ENCODE measurements at places on chromosomes 5 and 9. TPM values are rescaled to one million over a fixed set of nuclear protein-coding genes. Genes with fewer than 3 reads are reported as not detected.

Gene ALDOB
- total RNA-seq, result under 0.01 TPM

Gene PCDHB3
- total RNA-seq, result 0.51 TPM

Gene HAND1
- not detected for total RNA-seq

Gene CDH9
- not detected for total RNA-seq

Gene RAD23B
- total RNA-seq, result 75.0 TPM

Gene NEURL1B
- total RNA-seq, result 26.0 TPM

Gene TRPM6
- 1.2 TPM for total RNA-seq

DNA sequence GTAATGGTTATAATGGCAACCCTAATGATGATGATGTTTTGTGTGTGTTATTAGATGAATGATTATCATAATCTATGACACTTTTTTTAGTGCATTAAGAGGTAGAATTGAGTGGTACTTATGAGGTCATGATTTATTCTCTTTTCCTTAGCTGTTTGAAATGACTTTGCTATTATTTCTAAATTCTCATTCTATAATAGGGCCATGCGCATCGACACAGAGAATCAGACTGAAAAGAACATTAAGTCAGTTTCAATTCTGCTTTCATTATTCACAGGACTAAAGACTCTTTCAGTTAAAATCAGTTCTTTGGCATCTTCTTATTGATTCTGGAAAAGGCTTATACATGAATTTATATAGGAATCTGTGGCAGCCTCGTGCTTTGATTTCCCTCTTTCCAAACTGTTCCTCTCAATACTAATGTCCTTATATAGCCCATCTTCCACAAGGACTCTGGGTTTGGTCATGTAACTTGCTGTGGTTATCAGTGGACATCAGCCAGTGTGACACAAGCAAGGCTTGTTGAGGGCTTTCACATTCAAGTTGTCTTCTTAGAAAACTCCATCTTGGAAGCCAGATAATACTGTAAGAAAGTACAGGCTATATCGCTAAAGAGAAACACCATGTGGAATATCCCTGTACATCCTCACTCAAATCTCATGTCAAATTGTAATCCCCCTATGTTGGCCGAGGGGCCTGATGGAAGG, 140.3 kb upstream of the CHD1 start:
- DNase-seq, result no peak

GRCh38 chr9:110192531-110193261, 15.3 kb downstream of the C9orf152 start:
- DNase-seq, result no peak

- peak; percentile 71 for DNase-seq
These were observed 278.1 kb downstream of the AOPEP start for GRCh38 chr9:95004411-95005277.

DNA sequence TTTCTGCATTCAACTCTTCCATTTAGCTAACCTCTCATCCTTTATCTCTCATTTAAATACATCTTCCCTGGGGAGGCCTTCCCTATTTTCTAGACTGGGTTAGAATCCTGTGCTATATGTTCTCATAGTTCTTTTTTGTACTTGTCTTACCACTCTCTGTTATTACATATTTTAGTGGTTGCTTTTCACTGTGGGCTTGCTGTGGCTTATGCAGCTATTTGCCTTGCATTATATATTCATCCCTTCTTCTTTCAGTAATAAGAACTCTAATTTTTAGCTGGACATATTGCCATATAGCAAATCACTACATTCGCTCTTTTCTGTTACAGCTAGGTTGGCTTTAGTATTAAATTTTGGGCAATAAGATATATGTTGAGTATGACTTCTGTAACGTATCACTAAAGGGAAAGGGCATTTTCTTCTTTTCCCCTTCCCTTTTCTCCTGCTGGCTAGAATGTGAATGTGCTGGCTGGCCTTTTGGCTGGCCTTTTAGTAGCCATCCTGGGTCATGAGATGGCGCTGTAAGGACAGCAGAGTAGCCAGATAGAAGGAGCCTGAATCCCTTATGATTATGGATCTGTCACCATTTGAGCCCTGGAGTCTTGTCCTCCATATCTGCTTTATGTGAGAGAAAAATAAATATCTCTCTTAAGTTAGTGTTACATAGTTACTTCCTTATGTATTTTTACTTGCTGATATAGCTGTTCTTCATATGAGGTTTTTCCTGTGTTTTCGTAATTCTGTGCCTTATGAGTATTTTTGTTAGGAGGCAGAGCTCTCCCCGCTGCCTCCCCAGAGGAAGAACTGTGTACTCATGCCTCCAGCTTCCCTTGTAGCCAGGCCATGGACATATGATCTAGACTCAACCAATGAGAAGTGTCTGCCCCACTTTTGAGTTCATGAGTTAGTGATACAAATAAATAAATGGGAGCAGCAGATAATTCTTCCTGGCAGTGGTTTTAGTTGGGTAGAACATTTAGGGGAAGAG, 65.8 kb downstream of the NDUFAF2 start:
- DNase-seq, result peak; percentile 12

DNA sequence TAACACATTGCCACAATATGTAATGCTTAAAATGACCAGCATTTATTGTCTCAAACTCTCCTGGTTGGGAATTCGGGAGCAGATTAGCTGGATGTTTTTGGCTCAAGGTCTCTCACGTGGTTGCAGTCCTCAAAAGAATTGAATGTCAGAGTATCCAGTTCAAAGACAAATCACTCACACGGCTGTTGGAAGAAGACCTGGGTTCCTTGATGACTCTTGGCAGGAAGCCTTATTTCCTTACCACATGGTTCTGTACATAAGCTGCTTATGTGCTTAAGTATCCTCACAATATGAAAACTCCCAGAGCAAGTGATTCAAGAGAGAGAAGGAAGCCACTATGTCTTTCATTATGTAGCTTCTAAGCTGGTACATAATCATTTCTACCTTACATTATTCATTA, 230.3 kb upstream of the PTPRD start:
- no peak for DNase-seq

GRCh38 chr9:109639674-109640579, 140.1 kb upstream of the PALM2AKAP2 start:
- no peak for DNase-seq

- DNase-seq, result no peak
These were observed 489.0 kb downstream of the NTRK2 start for GRCh38 chr9:85158512-85158911.

DNA sequence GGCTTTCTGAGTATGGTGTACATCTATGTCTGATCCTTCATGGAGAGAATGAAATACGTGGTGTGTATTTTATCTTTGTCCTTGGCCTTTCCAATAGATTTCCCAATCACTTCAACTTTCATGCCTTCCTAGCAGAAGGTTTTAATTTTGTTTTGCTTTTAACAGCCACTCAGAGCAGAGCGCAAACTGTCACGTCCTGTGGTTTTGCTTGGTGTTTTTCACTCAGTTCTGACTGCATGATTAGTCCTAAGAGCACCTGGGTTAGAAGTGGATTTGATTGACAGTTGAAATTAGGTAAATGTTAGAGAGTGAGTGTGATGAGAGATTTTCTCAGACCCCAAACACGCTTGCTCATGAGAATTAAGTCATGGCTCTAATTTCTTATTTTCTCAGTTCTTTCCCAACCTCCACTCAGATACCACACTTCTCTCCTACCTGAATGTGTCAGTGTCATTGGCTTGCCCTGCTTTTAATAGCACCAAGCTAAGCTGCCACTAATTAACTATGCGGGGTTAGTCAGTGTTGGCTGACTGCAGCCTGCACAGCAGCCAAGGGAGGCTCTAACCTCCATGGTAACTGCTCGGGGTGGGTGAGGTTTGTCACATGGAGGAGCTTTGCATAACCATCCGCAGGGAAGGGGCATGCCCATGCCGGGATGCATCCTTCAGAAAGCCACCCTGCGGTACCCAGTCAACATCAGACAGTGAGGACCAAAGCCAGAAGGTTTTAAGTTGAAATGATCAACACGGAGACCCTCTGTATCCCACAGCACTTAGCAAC, 173.4 kb downstream of the NR3C1 start:
- no peak for DNase-seq

DNA sequence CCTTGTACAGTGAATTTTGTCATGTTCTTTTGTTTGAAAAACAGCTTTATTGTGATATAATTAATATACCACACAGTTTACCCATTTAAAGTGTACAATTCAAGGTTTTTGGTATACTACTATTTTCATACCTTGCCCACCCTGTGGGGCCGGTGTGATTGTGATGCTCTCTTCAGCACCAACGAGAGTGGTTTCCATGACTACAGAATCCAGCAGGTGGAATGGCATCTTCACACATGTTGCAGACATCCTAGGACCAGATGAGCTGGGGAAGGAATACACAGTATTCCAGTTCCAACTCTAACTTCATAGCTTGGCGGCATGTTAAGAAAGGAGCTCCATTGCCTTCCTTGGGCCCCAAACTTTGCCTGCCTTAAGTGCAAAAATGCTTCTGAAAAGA, 7.7 kb upstream of the GPR151 start:
- no peak for DNase-seq

DNA sequence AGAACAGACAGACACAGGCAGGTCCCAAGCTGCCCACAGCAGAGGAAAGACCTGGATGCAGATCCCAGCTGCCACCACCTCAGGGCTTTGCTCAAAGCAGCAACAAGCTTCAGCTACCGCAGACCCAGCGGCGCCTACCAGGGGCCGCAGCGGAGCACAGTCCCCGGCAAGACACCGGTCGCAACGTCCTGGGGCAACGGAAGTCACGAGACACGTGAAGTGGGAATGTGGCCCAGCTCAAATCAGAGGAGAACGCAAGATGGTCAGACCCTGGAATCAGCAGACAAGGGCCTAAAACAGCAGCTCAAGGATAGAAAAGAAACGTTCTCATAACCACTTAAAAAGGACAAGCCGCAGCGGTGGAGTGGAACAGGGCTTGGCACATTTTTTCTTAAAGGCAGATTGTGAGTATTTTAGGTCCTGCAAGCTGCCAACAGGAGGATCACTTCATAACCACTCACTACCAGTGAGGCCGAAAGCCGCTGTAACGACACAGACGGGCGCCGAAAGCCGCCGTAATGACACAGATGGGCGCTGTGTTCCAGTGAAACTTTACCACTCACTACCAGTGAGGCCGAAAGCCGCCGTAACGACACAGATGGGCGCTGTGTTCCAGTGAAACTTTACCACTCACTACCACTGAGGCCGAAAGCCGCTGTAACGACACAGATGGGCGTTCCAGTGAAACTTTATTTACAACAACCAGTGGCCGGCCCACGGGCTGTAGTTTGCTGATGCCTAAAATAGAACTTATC, 21.7 kb downstream of the SLC9A3 start:
- peak; percentile 11 for DNase-seq

- no peak for DNase-seq
These were observed 41.7 kb upstream of the SMC5 start for GRCh38 chr9:70217029-70217428.

All from dermis blood vessel endothelial cell (primary cell).